ENCODE measurements at places on chromosomes 7 and 10.

DNA sequence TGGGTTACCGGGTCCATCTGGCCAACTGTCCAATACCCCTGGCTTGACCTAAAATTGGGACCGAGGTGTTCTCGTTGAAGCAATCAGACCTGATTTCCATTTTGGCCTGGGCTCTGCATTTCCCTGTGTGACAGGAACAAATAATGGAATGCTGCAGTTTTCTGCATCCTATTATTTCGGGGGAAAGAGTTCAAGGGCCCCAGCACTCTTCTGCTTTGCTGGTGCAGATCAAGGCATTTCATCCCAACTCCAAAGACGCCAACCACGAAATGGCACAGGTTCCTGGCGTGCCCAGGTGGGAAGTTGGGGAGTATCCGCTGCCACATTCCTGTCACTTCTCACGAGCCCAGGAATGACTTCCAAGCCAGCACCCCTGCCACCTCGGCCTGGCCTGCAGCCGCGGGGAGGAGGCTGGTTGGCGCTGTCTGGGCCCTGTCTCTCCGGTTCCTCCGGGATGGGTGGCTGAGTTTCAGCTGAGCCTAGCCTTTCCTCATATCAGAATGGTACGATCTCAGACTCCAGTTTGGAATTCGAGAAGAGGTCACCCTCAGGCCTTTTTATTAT, 56.5 kb downstream of the FAM171A1 start:
- DNase-seq: no peak

DNA sequence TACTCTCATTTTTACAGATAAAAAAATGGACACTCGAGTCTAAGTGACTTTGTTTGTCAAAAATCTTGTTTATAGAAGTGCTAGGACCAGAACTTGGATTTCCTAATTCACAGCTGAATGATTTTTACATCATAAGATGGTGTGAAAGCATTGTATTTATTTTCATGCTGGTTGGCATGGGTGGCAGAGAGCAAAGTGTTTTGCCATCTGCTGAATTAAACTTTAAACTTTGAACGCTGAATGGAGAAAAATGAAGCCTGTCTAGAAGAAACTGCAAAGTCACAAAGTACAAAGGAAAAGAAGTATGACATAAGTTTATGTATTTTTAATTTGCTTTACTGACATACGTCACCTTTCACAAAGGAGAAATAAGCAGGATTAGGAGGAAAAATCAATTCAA, 142.0 kb downstream of the NRBF2 start:
- no peak for DNase-seq

- no peak for DNase-seq
These were observed 80.5 kb downstream of the MACC1 start for GRCh38 chr7:20136647-20137046.

DNA sequence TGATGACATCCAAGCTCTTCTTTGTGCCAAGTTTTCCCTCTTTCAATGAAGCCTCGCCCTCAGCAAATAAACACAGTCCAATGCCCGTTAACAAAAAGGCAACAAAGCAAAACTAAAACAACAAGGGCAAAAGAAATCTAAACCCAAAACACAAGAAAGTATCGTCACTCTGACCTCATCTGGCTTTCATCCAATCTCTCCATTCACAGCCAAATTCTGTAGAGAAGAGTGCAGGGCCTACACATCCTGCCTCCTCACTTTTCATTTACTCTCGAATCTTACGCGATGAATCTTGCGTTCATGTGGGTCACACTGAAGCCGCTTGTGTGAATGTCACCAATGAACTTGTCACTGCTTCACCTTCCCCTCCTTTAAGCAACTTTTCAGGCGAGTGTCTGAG, 15.9 kb upstream of the AKR1E2 start:
- no peak for DNase-seq

DNA sequence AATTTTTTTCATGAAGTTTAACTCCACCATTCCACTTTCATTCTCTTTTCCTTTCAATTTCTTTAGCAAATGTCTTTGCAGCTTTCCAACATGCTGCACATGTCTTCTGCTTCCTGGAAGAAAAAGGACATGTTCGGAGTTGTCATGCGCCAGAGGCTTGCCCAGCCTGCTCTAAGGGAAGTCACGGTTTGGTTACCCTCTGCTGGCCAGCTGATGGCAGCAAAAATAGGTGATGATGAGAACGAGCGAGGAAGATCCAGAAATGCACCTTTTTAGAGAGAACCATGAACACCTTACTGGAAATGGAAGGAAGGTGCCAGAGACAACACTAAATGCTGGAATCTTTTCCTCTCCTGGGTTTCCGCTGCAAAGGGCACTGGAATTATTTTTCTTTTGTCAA, 4.9 kb upstream of the ZSCAN21 start:
- DNase-seq: no peak

DNA sequence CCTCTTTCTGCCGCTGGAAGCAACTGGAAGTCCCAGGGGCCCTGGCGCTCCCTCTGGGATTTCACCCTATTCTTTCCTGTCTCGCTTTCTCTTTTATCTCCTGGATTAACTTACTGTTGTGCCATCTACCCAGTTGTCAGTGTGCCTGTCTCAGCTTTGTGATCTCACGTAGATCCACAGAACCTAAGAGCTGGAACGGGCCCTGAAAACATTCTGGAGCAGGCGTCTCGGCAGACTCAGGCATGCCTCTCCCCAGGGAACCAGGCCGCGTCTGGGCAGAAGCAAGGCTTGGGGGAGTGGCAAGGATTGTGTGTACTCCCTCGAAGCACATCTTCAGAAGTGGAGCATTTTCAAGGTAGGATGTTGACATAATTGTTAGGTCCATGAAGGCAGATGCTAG, 87.2 kb downstream of the KCNMA1 start:
- DNase-seq: no peak

DNA sequence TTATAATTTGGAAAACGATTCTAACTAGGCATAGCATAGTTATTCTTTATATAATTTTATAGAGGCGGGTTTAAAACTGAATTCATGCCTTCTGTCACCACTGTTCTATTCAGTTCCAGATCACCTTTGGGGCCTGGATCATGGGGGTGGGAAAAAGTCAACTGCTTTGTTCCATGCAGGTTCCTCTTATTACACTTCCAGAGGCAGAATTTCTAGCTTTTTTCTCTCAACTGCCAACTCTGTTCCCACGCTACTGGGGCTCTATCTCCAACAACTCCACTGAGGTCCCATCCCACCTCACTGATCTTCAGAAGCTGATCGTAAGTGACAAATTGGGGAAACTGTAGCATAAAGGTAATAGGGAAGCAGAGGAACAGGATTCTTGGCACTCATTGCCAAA, 283.6 kb upstream of the IMMP2L start:
- DNase-seq: no peak

GRCh38 chr7:149552799-149553198, 55.2 kb upstream of the ZNF746 start:
- DNase-seq: no peak

GRCh38 chr7:31106303-31107105, 54.4 kb downstream of the ADCYAP1R1 start:
- no peak for DNase-seq
